Activated CD8-positive, alpha-beta T cell treated with anti-CD3 and anti-CD28 coated beads for 36 hours (primary cell): ENCODE measurements at places on chromosomes 12 and 14. TPM values are rescaled to one million over a fixed set of nuclear protein-coding genes. Genes with fewer than 3 reads are reported as not detected.

DNA sequence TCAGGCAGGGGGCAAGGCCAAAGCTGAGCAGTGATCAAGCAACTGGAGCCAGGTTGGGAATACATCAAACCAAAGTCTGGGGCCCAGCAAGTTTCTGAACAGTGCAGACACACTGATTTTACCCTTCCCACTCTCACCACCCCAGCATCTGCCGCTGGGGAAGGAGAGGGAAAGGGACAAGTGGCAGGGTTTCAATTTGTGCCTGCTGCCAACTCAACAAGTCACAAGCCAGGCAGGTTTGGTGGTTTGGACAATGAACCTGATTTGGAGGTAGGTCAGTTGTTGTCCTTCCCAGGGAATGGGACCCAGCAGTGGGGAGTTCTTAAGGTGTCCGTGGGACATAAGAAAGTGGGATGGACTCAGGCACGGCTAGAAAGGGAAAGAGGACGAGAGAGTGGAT, 151.9 kb upstream of the NOS1 start:
- no peak overlapping the region for H3K27ac ChIP-seq
- no peaks in the 10 kb centered on the region for H3K4me1 ChIP-seq
- H3K27me3 ChIP-seq: peaks cover 1% of the 10 kb centered on the region
- H3K36me3 ChIP-seq: no peaks in the 10 kb centered on the region

Gene GPR135
- total RNA-seq: 1.5 TPM

Gene C3AR1
- total RNA-seq: 1.1 TPM

Gene DPF3
- 0.54 TPM for total RNA-seq

Gene LRTM2
- not detected for total RNA-seq

GRCh38 chr12:1496162-1496900, 98.0 kb downstream of the FBXL14 start:
- H3K27me3 ChIP-seq: no peaks in the 10 kb centered on the region
- no peaks in the 10 kb centered on the region for H3K36me3 ChIP-seq
- no peak overlapping the region for H3K27ac ChIP-seq

Gene GLTP
- 19.9 TPM for total RNA-seq

DNA sequence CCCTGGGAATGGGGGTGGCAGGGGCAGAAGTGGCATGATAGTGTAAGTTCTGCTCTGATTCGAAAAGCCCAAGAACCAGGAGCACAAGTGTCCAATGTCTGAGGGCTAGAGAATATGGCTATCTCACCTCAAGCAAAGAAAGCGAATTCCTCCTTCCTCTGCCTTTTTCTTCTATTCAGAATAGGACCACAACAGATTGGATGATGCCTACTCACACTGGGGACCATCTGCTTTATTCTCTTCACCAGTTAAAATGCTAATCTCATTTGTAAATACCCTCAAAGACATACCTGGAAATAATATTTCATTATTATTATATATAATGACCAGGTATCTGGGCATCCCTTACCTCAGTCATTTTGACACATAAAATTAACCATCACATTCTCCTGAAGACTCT, 808.7 kb downstream of the NRXN3 start:
- no peak overlapping the region for H3K4me3 ChIP-seq
- peaks cover 4% of the 10 kb centered on the region for H3K27me3 ChIP-seq
- no peak for DNase-seq
- H3K36me3 ChIP-seq: no peaks in the 10 kb centered on the region
- H3K4me1 ChIP-seq: no peaks in the 10 kb centered on the region
- H3K27ac ChIP-seq: no peak overlapping the region

Gene SERPINA1
- total RNA-seq: 1.0 TPM

Gene P2RX7
- total RNA-seq: 4.7 TPM

DNA sequence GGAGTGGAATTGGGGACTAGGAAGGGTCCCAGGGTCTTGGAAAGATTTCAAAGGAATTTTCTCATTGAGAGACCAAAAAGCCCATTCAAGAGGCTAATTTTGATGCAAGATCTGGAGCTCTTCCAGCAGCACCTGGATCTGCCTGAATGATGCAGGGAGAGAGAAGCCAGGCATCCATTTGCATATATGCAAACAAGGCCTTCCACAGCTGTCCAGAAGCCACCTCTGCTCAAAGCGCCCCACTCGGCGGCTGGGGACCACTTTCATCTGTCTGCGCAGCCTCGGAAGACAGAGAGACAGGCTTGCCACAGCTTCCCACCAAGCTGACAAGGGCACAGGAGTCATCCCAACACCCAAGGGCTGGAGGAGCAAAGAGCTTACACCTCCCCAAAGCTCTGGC, 295.6 kb downstream of the DPF3 start:
- H3K36me3 ChIP-seq: no peaks in the 10 kb centered on the region
- H3K27ac ChIP-seq: no peak overlapping the region
- peaks cover 23% of the 10 kb centered on the region for H3K4me1 ChIP-seq
- no peak overlapping the region for H3K4me3 ChIP-seq

GRCh38 chr14:60956202-60956601, 24.7 kb downstream of the TRMT5 start:
- no peaks in the 10 kb centered on the region for H3K27me3 ChIP-seq
- H3K27ac ChIP-seq: no peak overlapping the region
- peaks cover 13% of the 10 kb centered on the region for H3K4me1 ChIP-seq

DNA sequence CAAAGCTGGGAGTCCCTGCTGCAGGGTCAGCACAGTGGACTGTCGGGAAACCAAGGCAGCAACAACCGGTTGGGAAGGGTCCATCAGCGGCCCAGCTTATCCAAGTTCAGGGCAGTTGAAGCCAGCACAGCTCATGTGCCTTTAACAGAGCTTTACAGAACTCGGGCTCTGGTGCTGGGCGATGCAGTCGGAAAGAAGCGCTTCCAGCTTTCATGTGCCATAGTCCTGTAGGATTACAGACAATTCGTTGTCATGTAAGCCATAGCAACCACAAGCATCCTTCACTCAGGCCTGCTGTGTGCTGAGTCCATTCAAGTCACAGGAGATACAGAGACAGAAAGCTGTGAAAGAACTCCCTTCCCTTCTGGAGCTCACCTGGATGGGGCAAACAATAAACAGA, 3.5 kb upstream of the FAM181A start:
- H3K27ac ChIP-seq: no peak overlapping the region
- H3K27me3 ChIP-seq: no peaks in the 10 kb centered on the region
- H3K36me3 ChIP-seq: no peaks in the 10 kb centered on the region
- no peaks in the 10 kb centered on the region for H3K4me1 ChIP-seq

DNA sequence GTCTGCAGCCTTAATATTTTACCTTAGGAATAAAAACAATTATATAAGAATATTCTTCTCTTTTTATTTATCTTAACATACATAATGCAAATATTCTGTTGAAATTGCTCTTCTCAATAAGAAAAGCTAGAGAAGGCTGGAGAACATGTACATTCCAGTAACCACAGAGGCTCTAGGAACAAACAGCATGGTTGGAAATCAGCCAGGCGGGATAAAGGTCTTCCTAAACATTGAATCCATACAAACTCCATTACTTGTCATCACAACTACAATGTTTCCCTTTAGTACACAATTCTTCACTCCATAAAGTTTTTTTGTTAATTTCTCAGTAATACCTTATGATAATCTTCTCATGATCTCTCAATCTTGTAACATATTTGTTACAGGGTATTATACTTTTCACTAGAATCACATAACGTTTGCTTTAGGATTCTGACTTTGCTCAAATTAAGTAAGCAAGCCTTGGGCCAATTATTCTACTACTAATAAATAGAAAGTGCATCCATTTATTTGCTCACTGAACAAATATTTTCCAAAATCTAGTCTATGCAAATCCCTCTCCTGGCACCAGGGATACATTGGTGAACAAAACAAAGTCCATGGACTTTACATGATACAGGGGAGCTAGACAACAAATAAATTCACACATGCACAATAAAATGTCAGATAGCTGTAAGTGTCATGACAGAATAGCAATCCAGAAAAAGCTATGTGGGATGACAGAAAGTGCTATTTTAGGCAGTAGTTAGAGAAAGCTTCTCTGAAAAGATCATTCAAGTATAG, 237.5 kb upstream of the TMTC1 start:
- no peaks in the 10 kb centered on the region for H3K4me1 ChIP-seq
- H3K27me3 ChIP-seq: no peaks in the 10 kb centered on the region
- no peaks in the 10 kb centered on the region for H3K36me3 ChIP-seq
- no peak for DNase-seq

- H3K27me3 ChIP-seq: peaks cover under 1% of the 10 kb centered on the region
- no peak for DNase-seq
- H3K4me3 ChIP-seq: no peak overlapping the region
- H3K4me1 ChIP-seq: no peaks in the 10 kb centered on the region
Observed at GRCh38 chr14:31977001-31977556, 100.0 kb upstream of the ARHGAP5 start.

DNA sequence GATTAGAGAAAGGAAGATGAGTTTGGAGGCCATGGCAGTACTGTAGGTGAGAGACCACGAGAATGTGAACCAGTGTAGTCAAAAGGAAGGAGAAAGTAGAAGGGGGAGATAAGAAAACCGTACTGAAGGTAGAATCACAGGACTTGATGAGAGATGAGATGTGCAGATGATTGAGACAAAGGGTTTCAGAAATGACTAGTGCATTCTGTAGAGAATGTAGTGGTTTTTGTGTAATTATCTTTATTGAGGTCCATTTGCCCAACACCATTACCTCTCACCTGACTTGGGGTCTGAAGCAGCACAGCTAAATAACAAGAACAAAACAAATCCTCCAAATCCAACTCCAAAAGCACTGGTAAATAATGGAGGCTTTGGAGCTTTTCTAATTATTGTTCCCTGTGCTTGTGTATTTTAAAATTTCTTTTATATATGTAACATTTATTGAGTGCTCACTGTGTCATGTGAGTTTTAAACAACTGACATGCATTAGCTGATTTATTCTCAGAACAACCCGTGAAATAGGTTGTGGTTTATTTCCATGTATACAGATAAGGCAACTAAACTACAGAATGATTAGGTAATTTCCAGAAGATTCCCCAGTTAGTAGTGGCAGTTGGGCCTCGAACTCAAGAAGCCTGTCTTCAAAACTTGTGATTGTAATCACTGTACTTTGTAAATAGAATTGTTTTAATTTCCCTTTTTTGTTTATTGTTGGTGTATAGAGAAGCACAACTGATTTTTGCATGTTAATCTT, 390.0 kb downstream of the AEBP2 start:
- peak overlapping the region; percentile 4 for H3K27ac ChIP-seq
- peaks cover 3% of the 10 kb centered on the region for H3K36me3 ChIP-seq
- no peak overlapping the region for H3K4me3 ChIP-seq
- H3K27me3 ChIP-seq: no peaks in the 10 kb centered on the region

DNA sequence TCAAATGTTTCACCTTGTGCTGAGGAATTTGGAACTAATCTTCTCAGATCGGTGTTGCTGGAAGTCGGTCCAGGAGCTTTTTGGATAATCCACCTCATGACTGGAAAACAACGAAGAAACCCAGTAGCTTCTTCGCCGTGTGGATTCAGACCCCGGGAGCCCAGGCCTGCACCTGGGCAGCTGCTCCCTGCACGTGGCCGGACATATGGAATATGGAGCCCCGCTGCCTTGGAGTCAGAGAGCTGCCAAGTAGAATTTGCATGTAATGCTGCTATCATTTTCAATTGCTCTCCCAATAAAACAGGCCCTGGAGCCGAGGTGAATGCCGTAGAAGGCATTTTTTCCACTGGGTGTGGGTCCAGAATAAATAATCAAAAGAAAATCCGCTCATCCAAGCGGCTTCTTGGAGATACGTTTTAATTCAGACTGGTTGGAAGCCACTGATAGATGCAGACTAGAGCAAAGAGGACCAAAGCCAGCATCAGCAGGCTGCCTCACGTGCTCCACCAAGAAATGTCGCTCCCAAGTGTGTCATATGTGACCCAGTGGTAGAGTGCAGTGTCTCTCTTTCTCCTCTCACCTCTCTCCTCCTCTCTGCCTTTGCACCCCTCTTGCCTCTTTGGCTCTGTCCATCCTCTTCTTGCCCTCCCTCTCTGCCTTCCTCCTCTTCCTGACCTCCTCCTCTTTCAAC, 115.3 kb downstream of the ZNF664 start:
- no peak overlapping the region for H3K4me3 ChIP-seq
- no peak for DNase-seq
- no peak overlapping the region for H3K27ac ChIP-seq
- H3K36me3 ChIP-seq: no peaks in the 10 kb centered on the region

Gene RPS6KL1
- 4.1 TPM for total RNA-seq

Gene BMP4
- not detected for total RNA-seq

GRCh38 chr14:51419685-51420084, 179.6 kb downstream of the TMX1 start:
- H3K4me1 ChIP-seq: peaks cover 9% of the 10 kb centered on the region
- H3K4me3 ChIP-seq: no peak overlapping the region
- H3K27ac ChIP-seq: peak overlapping the region; percentile 78
- H3K36me3 ChIP-seq: peaks cover 11% of the 10 kb centered on the region

Gene KIF26A
- total RNA-seq: 0.65 TPM

Gene ABHD12B
- not detected for total RNA-seq

DNA sequence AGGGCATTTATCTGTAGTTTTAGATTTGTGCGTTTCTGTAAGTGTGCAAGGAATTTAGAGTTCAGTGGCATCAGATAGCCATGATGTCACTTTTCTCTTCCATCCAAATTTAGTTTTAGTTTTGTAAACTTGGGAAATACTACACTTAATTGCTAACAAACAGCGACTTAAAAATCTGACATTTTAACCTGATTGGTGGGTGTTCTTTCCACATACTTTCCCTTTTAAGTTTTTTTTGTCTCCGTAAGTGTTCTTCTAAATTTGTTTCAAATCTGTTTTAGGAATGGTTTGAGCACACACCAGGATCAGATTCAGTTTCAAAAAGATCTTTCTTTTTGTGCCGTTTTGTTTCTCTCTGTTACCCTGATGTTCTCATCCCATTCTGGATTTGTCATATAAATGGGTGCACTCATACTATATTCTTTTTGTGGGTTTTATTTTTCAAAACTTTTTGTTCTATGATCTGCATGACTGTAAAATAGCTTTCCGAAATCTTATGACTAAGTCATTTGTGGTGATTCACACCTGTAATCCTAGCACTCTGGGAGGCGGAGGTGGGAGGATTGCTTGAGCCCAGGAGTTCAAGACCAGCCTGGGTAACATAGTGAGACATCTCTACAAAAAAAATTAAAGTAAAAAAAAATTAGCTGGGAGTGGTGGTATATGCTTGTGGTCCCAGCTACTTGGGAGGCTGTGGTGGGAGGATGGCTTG, 58.9 kb downstream of the FBXO34 start:
- DNase-seq: peak; percentile 65
- no peak overlapping the region for H3K4me3 ChIP-seq
- peak overlapping the region; percentile 83 for H3K27ac ChIP-seq
- peaks cover 82% of the 10 kb centered on the region for H3K4me1 ChIP-seq
- no peaks in the 10 kb centered on the region for H3K27me3 ChIP-seq
- H3K36me3 ChIP-seq: peaks cover 13% of the 10 kb centered on the region

Gene BCL11B
- 48.5 TPM for total RNA-seq

DNA sequence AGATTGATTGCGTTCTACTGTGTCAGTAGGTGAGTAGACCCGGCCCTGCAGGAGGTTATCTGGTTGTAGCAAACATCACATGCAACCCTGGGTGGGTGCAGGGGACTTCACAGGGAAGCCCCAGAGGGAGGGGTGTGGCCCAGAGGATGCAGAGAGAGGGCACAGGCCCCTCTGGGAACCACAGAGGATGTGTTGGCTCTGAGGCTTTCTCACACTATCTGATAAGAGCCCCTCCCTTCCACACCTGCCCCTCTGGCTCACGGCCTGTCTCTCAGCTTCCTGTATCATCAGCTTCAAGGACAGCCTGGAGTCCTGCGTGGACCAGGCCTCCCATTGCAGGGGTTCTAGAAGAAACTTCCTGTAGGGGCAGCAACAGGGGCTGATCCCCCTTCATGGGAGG, 101.9 kb downstream of the RIN3 start:
- no peaks in the 10 kb centered on the region for H3K27me3 ChIP-seq
- peak overlapping the region; percentile 38 for H3K4me3 ChIP-seq
- peaks cover 44% of the 10 kb centered on the region for H3K36me3 ChIP-seq
- DNase-seq: peak; percentile 89
- H3K27ac ChIP-seq: peak overlapping the region; percentile 89

- H3K27me3 ChIP-seq: no peaks in the 10 kb centered on the region
- DNase-seq: no peak
- peak overlapping the region; percentile 55 for H3K27ac ChIP-seq
- H3K4me3 ChIP-seq: peak overlapping the region; percentile 85
- H3K36me3 ChIP-seq: no peaks in the 10 kb centered on the region
- peaks cover 13% of the 10 kb centered on the region for H3K4me1 ChIP-seq
Observed at GRCh38 chr12:49232940-49233841, 31.7 kb upstream of the TUBA1C start.
